Right renal cortex interstitium (tissue), 3 donors: ENCODE measurements at places on chromosomes 2 and 18.

DNA sequence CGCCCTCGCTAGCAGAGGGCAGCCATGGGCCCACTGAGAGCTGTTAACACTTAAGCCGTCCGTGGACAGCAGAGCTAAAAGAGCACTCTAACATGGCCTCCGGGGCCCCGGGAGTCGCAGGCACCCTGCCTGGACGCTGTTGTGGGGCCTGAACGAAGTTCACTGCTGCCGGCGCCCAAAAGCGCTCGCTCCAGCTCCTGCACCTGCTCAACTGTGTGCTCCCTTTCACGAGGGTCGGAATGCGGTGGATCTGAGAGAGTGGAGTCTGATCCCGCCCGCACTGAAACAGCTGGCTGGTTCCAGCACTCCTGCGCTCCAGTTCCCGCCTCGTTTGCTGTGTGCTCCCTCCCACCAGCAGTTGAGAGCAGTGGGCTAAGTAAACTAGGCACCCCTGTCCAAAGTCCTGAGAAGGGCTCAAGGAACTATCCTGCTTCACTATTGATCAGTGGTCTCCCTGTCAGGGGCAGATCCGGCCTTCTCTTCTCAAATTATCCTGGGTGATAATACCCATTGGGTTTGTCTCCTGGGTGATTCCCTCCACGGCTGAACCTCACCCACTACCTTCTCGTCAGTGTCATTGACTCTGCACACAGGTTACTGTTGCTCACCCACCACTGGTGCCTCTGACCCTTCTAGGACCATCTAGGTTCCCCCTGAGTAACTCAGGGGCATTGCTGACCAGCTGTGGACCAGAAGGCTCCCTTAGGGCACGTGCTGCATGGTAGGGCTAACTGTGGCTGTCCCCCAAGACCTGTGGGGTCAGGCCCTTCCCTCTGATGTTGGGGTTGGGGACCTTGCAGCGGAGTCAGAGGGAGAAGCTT, 23.5 kb downstream of the B3GNT7 start:
- DNase-seq, result no peak

GRCh38 chr2:186523791-186524190, 37.7 kb downstream of the ZC3H15 start:
- DNase-seq, result no peak

GRCh38 chr2:164110515-164110914, 374.7 kb upstream of the FIGN start:
- no peak for DNase-seq

DNA sequence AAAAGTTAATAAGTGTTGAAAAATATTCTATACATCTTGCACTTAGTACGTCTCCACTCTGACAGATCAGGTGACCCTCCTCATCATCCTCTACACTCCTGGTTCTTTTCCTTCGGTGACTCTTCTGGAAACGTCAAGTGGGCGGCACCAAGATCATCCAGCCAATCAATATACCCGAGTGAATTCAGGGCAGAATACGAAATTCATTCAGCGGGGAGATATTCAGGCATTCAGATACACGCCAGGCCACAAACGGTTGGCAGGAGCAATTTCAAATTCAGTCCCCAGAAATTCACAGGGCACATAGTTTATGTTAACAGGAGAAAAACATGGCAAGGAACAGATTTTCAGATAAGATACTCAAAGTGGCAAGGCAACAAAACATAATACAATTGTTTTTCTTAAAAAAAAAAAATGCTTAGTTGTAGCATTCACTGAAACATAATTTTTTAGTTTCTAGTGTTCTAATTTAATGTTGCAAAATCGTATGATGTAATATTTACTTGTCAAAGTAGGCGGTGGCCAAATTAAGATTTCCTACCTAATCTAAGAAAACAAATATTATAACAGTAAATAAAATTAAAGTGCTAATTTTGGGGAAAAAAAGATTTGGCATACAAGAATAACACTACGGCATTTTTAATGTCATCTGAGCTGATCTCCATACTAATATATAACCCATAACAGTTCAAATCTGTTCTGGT, 4.2 kb downstream of the CLK1 start:
- no peak for DNase-seq

- no peak for DNase-seq
These were observed 99.2 kb upstream of the FOSL2 start for GRCh38 chr2:28293416-28293815.

GRCh38 chr2:33115196-33115595, 168.4 kb downstream of the LTBP1 start:
- DNase-seq, result no peak

DNA sequence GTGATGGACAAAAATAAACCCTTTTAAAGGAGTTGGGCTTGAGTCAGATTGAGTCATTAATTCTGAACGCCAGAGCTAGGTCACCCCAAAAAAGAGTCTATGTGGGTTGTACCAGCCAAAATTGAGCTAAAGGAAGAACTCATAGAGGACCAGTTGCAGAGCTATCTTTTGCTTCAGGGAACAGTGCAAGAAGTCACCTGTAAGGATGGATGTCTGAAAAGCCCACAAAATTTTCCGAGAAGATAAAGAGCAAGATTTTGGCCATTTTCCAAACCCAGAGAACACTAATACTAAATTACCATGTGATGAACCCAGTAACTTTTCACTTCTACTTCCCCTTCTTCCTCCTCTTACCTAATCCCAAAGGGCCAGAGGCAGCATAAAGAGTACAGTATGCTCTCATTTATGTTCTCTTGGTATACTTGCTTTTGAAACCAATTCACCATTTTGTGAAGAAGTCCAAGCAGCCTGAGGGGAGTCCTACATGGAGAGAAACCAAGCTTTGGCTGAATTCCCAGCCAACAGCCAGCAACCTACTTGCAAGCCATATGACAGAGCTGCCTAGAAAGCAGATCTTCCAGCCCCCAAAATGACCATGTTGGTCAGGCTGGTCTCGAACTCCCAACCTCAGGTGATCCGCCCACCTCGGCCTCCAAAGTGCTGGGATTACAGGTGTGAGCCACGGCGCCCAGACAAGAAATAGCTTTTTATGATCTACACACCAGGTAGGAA, 551.7 kb downstream of the SATB2 start:
- no peak for DNase-seq
